Substantia nigra (tissue), 51 donors: ENCODE measurements at places on chromosomes 11 and 22.

DNA sequence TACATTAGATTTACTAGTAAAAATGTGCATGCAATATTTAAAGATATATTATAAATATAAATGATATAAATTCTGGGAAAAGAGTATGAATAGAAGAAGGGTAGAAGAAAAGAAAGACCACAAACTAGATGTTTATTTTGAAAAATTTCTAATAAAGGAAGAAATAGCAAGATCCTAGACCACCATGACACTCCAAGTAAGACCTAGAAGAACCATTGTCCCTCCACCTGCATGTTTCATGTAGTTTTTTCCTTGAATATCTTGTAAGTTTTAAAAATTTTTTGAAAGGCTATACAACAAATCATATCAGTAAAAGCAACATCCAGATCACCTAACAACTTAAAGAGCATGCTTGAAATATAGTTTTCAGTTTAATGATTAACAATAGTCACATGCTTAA, 46.8 kb downstream of the ARHGAP32 start:
- DNase-seq: no peak

GRCh38 chr11:383431-383830, 10.6 kb upstream of the PKP3 start:
- no peak for DNase-seq

DNA sequence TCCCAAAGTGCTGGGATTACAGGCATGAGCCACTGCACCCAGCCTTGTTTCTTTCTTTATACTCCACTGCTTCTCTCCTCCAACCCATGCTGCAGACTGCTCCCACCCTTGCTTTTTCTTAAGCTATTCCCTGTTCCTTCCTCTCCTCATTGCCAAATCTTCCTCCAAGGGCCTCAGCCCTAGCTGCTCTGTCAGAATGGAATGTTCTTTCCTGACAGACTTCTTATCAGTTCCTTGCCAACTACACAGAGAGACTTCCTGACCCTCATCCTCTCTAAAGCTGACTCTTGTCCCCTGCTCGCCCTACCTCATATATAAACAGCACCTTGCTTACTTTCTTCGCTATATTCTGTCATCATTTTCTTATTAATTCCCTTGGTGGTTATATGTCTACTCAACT, 16.9 kb upstream of the PIK3C2A start:
- DNase-seq: no peak

DNA sequence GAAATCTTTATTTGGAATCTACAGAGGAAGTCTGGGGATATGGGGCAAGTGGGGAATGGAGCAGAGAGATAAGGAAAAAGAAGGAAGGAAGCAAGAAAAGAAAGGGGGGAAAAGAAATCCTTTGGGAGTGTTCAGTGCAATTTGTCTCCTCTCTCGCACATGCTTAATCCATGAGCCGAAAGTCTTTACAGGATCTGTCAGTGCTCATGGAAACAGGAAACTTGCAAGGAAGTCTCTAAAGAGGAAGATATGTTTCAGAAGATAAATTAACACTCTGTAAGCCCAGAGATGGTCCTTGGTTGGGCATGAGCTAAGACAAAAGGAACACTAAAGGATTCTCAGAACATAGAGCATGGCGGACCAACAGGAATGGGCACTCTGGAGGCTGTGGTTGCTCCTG, 47.9 kb upstream of the FLI1 start:
- DNase-seq: no peak

DNA sequence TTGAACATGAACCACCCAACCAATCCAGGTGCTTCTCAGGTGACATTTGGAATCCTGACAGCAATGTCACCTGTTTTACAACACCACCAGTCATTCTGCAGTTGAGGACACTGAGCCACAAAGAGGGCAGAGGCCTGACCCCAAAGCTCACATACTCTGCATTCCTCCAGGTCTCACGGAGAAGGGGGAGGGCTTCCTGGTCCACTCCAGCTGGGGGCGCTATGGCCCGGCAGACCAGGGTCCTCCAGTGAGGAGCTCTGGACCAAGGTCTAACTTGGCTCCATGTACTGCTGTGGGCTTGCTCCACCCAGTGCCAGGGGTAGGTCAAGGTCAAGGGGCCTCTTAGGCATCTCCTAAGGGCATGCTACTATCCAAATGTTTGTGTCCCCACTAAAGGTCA, 1.5 kb upstream of the PNPLA3 start:
- no peak for DNase-seq

- DNase-seq: no peak
These were observed 15.7 kb upstream of the CABP2 start for GRCh38 chr11:67538823-67539505.

GRCh38 chr22:40120848-40121247, 56.9 kb upstream of the TNRC6B start:
- DNase-seq: no peak

- DNase-seq: no peak
These were observed 23.0 kb downstream of the LMO2 start for GRCh38 chr11:33868647-33869461.

DNA sequence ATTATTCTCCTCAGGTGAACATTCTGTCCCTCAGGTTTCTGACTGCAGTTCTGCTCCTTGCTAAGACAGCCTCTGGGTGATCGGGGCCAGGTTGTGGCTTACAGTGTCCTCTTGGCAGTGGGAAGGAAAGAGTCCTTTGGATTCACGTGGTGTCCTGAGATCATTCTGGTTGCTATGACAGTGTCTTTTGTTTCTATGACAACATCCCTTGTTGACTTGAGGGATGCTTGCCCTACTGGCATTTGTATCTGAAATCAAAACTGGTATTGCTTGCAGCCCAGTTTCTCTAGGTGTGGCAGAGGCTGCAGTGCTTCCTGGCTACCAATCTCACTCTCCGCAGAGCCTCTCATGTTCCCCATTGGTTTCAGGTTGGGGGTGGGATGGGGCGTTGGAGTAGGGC, 151.8 kb upstream of the CCDC90B start:
- DNase-seq: no peak

GRCh38 chr11:118996926-118997626, 862 bp upstream of the CENATAC start:
- no peak for DNase-seq

DNA sequence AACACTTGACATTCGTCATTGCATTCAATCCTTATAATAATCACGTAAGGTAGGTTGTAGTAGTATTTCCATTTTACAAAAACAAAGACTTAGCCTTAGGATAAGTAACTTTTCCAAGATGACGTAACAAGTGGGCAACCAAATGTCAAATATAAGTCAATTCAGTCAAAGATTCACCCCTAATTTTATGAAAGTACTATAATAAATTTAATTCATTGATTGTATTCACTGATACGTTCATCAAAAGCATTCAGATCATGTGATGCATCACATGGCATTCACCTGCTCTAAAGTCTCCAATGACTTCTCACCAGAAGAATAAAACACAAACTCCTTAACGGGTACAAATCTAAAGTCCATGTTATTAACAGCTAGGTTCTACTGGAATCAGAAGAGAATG, 2.1 kb downstream of the KIF18A start:
- no peak for DNase-seq

- DNase-seq: no peak
These were observed 42.7 kb downstream of the WEE1 start for GRCh38 chr11:9616042-9616675.

DNA sequence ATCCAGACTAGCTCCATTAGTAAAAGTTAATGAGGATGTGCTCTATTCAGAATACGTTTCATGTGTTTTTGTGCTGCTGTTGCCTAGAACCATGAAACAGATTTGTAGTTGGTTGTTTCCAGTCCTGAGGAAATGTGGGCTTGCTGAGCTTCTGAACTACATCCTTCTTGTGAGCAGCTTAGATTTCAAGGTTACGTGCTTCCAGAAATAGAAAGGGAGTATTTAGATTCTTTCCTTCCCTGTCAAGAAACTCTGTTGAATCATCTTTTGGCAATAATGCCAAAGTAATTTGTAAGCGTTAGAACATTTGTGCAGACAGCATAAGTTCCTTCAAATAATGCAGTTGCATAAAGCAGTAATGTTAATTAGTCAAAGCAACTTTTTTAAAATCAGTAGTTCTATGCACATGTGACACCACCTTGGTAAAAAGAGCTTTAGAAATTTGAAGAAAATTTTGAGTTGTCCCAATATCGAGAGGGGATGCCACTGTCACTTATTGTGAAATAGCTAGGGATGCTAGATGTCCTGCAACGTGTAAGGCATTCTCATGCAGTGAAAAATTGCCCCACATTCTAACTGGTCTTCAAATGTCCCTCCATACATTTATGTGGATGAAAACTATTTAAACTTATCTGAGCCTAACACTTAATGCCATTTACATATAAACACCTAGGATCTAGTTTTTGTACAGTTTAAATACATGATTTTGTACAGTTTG, 169.6 kb downstream of the ETS1 start:
- DNase-seq: no peak

- no peak for DNase-seq
These were observed 50.2 kb downstream of the PHF21A start for GRCh38 chr11:46071091-46071490.

DNA sequence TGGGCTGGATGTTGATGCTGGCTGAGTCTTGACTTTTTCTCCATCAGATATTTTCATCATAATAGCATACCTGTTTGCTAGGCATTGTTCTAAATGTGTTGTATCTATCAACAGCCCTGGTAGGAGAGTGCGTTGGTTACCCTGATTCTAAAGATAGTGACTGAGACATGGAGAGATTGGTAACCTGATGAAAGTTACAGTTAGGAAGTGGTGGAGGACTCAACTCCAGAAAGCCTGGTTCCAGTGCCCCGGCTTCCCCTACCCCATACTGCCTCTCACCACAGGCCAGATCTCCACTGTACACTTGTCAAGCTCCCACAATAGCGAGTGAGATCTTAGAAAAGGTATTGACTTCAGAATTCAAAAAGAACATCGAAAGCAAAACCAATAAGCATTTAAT, 22.8 kb upstream of the RELT start:
- no peak for DNase-seq

DNA sequence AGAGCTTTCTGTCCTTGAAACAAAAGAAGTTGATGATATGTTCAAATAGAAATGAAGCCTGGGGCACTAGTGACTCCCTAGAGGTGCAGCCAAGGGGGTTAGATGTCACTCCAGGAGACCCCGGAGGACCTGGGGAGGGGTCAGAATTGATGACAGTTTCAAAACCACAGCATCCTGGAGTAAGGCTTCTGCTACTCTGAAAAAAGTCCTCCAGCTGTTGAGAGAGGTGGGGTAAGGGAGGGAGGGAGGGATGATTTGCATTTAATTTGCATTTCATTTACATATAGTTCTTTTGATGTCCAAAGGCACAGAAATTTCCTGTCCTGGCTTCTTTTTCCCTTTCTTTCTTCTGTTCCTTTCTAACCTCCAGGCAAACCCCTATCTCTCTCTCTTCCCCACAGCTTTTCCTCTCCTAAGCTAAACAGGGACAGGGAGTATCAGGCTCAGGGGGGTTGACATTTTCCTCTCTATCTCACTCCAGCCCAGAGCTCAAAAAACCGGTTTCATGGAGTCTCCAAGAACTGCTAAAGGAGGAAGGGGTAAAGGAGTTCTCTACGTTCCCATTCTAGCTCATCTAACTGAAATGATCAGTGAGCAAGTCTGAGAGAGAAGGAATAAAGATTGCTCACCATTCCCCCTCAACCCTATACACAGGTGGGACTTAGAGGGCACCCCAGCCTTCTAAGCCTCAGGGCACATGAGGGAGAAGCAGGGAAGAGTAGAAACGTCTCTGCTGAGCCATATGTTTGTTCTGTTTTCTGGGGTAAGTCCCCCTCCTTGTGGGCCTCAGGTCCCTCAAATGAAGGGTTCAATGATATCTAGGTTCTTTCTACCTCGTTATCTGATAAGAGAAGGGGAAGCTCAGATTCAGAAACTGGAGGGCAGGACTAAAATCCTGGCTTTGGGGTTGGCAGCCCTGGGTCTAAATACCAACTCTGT, 3.5 kb upstream of the POU2F3 start:
- DNase-seq: no peak

- DNase-seq: no peak
These were observed 38.0 kb upstream of the TBCEL start for GRCh38 chr11:120985718-120986569.

DNA sequence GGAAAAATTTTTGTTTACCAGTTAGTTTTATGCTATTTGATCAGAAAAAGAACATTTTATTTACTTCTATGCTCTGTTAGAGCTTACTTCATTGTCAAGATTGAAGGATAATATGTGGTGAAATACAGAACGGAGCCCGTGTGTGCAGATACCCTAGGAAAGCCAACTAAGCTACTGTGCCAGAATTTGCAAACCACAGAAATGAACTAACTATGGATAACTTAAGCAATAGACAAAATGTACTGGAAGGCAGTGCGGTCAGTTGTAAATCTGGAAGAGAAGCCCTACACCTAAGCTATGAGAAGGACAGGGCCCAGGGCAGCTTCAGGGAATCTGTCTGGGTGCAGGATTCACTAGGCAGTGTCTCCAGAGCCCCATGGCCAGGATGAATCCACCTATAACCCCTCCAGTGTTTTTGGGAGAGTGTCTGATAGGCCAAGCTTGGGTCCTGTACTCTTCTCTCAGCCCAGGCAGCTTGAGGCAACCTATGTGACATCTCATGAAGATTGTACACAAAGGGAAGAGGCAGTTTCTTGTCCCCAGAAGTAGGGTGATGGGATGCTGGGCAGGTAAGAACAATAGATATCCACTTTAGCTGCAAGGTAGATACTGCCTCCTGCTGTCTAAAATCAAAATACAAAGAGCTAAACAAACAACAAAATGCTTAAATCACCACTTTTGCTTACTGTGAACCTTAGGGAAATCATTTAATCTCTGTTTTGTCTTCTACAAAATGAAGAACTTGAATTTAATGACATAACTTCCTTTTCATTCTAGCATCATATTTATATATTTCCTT, 12.1 kb downstream of the MMP7 start:
- DNase-seq: no peak

- no peak for DNase-seq
These were observed 34.8 kb downstream of the MYH9 start for GRCh38 chr22:36352803-36353507.

- no peak for DNase-seq
These were observed 6.8 kb downstream of the MICAL2 start for GRCh38 chr11:12117200-12117599.

DNA sequence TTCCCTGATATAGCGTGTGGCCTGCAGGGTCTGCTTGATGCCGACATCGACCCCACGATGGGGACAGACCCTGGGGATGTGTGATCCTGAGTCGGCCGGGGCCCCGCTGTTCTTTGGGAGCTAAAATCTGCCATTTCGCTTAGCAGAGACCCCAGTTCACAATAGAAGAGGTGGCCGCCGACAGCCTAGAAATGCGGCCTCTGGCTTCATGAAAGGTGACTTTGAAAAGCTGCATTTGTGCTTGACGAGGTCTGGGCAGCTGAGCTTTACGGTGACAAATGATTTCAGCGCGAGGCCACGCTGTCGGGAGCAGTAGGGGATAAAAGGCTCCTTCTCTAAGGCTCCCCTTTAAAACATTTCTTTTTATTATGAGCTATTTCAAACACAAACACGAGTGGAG, 71.7 kb downstream of the RPS6KA4 start:
- DNase-seq: no peak

GRCh38 chr22:47048123-47049077, 285.9 kb downstream of the TBC1D22A start:
- no peak for DNase-seq

- no peak for DNase-seq
These were observed 22.1 kb downstream of the ASCL2 start for GRCh38 chr11:2248242-2248641.

- DNase-seq: no peak
These were observed 160.4 kb downstream of the ATG16L2 start for GRCh38 chr11:72974487-72975205.
